CD8-positive, alpha-beta memory T cell (primary cell): ENCODE measurements at places on chromosomes 5 and 9.

GRCh38 chr9:137172901-137173795 lies 1.3 kb upstream of the TMEM210 start:
- DNase-seq: no peak
- H3K4me1 ChIP-seq: no peaks in the 10 kb centered on the region
- H3K36me3 ChIP-seq: no peaks in the 10 kb centered on the region
- no peak overlapping the region for H3K27ac ChIP-seq
- H3K4me3 ChIP-seq: no peak overlapping the region

- H3K36me3 ChIP-seq: no peaks in the 10 kb centered on the region
- H3K27ac ChIP-seq: no peak overlapping the region
- peaks cover 34% of the 10 kb centered on the region for H3K4me1 ChIP-seq
- no peak for DNase-seq
Measured at GRCh38 chr5:10635257-10635866, 71.5 kb downstream of the ANKRD33B start.

GRCh38 chr5:11335881-11336760 lies 568.1 kb downstream of the CTNND2 start:
- H3K4me1 ChIP-seq: no peaks in the 10 kb centered on the region
- H3K27ac ChIP-seq: no peak overlapping the region
- no peaks in the 10 kb centered on the region for H3K36me3 ChIP-seq
- DNase-seq: no peak

- H3K4me1 ChIP-seq: no peaks in the 10 kb centered on the region
- no peak overlapping the region for H3K27ac ChIP-seq
- no peak overlapping the region for H3K4me3 ChIP-seq
- no peaks in the 10 kb centered on the region for H3K27me3 ChIP-seq
Measured at GRCh38 chr5:82655078-82655477, 376.9 kb upstream of the RPS23 start.

GRCh38 chr9:98164912-98165311 lies 27.5 kb downstream of the CORO2A start:
- peaks cover 24% of the 10 kb centered on the region for H3K4me1 ChIP-seq
- no peak overlapping the region for H3K27ac ChIP-seq
- H3K27me3 ChIP-seq: no peaks in the 10 kb centered on the region
- no peaks in the 10 kb centered on the region for H3K36me3 ChIP-seq

DNA sequence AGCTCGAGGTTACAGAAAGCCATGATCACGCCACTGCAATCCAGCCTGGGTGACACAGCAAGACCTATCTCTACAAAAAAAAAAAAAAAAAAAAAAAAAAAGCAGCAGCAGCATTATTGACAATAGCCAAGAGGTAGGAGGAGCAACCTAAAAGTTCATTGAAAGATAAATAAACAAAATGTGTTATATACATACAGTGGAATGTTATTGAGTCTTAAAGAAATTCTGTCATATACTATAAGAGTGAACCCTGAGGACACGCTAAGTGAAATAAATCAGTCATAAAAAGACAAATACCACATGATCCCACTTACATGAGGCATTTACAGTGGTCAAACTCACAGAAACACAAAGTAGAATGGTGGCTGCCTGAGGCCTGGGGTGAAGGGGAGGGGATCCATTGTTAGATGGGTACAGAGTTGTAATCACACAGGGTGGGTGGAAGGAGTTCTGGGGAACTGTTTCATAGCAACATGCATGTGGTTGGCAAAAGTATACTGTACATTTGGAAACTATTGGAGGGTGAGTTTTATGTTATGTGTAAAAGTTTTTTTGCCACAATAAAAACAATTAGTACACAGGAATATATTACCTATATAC lies 77.2 kb downstream of the MLLT3 start:
- no peaks in the 10 kb centered on the region for H3K36me3 ChIP-seq
- H3K4me1 ChIP-seq: peaks cover 6% of the 10 kb centered on the region
- no peak overlapping the region for H3K4me3 ChIP-seq
- no peak overlapping the region for H3K27ac ChIP-seq

GRCh38 chr5:72301557-72301956 lies 18.5 kb downstream of the MRPS27 start:
- no peak overlapping the region for H3K27ac ChIP-seq
- H3K4me1 ChIP-seq: no peaks in the 10 kb centered on the region
- no peak for DNase-seq
- H3K27me3 ChIP-seq: no peaks in the 10 kb centered on the region

- H3K27me3 ChIP-seq: no peaks in the 10 kb centered on the region
- no peak for DNase-seq
- no peak overlapping the region for H3K27ac ChIP-seq
- H3K36me3 ChIP-seq: peaks cover 33% of the 10 kb centered on the region
- H3K4me1 ChIP-seq: no peaks in the 10 kb centered on the region
- H3K4me3 ChIP-seq: no peak overlapping the region
Measured at GRCh38 chr5:178143901-178144300, 9.8 kb downstream of the NHP2 start.
